ENCODE measurements at places on chromosomes 13 and 19. TPM values are rescaled to one million over a fixed set of nuclear protein-coding genes. Genes with fewer than 3 reads are reported as not detected.

Gene TUBA3C
- not detected for total RNA-seq

Gene CLEC11A
- total RNA-seq, result 34.4 TPM

GRCh38 chr13:80563439-80563838 is 222.5 kb upstream of the SPRY2 start:
- H3K4me3 ChIP-seq, result no peak overlapping the region
- no peak for DNase-seq
- H3K4me1 ChIP-seq, result peaks cover 14% of the 10 kb centered on the region

Gene TCF3
- total RNA-seq, result 248 TPM

Gene TNNT1
- 47.5 TPM for total RNA-seq

GRCh38 chr13:113622791-113623490 is 35.1 kb downstream of the ATP4B start:
- H3K27me3 ChIP-seq, result no peaks in the 10 kb centered on the region
- H3K4me3 ChIP-seq, result no peak overlapping the region
- peaks cover 13% of the 10 kb centered on the region for H3K4me1 ChIP-seq
- no peak overlapping the region for H3K27ac ChIP-seq
- no peak for DNase-seq

Gene ZNF534
- not detected for total RNA-seq

DNA sequence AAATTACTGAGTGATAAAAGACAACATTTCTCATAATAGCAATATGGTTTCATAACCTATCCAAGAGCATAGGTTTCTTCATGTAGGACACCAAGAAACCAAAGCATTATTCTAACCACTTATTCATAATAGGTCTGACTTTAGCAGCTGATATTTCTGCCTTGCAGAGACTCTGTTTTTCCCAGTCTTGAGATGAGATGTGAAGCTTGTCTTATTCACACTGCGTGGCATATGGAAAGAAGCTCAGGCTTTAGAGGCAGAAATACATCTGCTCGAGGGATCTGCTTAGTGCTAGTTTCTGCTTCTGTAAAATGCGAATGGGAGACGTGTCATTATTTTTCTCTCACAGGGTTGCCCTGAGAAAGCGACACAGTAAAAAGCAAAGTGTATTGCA is 232.0 kb upstream of the SPRY2 start:
- H3K27ac ChIP-seq, result no peak overlapping the region
- no peak overlapping the region for H3K4me3 ChIP-seq
- no peaks in the 10 kb centered on the region for H3K27me3 ChIP-seq
- DNase-seq, result no peak
- H3K4me1 ChIP-seq, result peaks cover 24% of the 10 kb centered on the region
- H3K36me3 ChIP-seq, result no peaks in the 10 kb centered on the region

GRCh38 chr13:50783066-50783465 is 60.4 kb downstream of the DLEU7 start:
- peaks cover 10% of the 10 kb centered on the region for H3K4me1 ChIP-seq
- peaks cover 25% of the 10 kb centered on the region for H3K27me3 ChIP-seq
- H3K4me3 ChIP-seq, result no peak overlapping the region
- H3K27ac ChIP-seq, result no peak overlapping the region

DNA sequence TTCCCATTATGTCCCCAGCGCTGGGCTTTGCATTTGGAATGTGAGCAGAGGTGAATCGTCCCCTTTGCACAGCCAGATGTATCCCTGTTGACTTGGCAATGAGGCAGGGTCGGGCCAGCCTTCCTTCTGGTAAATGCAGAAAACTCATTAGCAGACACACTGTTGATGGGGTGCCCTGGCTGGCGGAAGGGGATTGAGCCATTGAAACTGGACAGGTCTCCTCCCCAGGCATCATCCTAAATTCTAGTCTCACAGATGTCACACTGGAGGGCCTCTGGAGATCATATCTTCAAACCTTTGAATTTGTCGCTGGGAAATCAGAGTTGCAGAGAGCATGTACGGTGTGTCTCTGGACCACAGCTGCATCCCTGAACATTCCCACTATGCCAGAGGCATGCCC is 219.5 kb upstream of the TSHZ3 start:
- H3K27ac ChIP-seq, result no peak overlapping the region
- H3K27me3 ChIP-seq, result no peaks in the 10 kb centered on the region
- no peak for DNase-seq
- no peaks in the 10 kb centered on the region for H3K36me3 ChIP-seq
- peaks cover 23% of the 10 kb centered on the region for H3K4me1 ChIP-seq
- no peak overlapping the region for H3K4me3 ChIP-seq

Gene DAND5
- total RNA-seq, result 0.16 TPM

Gene ZNF208
- not detected for total RNA-seq

DNA sequence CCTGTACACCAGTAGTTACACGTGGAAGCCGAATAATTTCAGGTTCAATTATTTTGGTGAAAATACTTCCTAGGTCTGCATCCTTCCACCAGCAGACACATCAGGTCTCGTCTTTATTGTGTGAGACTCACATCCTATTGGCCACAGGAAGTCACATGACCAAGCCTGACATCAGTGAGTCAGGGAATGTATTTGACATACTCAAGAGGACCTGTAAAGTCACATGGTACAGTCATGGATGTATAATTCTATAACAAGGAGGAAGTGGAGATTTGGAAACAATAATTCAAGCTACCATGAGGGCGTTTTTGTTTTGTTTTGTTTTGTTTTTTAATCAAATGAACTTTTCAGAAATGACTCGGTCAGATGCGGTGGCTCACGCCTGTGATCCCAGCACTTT is 9.3 kb upstream of the HIF3A start:
- H3K27me3 ChIP-seq, result no peaks in the 10 kb centered on the region
- no peak overlapping the region for H3K27ac ChIP-seq
- H3K36me3 ChIP-seq, result no peaks in the 10 kb centered on the region
- DNase-seq, result no peak

DNA sequence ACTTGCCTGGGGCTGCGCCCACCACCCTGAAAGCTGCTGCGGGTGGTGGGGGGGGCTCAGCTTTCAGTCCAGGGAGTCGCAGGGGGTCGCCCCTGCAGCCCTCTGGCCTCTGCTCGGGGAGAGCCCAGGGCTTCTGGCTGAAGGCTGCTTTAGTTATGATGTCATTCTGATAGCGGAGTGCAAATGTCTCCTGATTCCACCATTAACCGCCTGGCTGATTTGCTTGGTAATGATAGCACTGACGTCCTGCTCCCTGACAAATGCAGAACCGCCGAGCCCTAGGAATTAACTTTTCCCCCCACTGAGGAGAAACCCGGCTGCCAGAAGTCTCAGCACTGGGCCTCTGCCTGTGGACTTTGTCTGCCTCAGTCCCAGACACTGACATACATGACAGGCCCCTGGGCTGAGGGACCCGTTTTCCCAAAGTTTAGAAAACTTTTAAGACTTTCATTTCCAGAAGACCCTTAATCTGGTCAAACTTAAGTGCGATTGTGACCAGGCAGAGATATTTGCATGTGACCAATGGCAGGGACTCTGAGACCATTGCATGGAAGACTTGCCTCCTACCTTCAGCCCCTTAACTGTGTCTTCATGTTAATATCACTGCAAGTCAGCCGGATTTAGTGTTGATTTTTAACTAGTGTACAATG is 142.5 kb upstream of the ZNF536 start:
- no peaks in the 10 kb centered on the region for H3K36me3 ChIP-seq
- H3K27ac ChIP-seq, result peak overlapping the region; percentile 30
- H3K4me1 ChIP-seq, result peaks cover 33% of the 10 kb centered on the region
- peak overlapping the region; percentile 76 for H3K4me3 ChIP-seq

- no peak overlapping the region for H3K4me3 ChIP-seq
- H3K27me3 ChIP-seq, result no peaks in the 10 kb centered on the region
- H3K27ac ChIP-seq, result no peak overlapping the region
These were observed 108.1 kb upstream of the SOX1 start for GRCh38 chr13:111958612-111959395.

Gene PLVAP
- 0.94 TPM for total RNA-seq

- peaks cover 3% of the 10 kb centered on the region for H3K27me3 ChIP-seq
- peaks cover 15% of the 10 kb centered on the region for H3K4me1 ChIP-seq
- no peak for DNase-seq
- peak overlapping the region; percentile 14 for H3K27ac ChIP-seq
- peak overlapping the region; percentile 43 for H3K4me3 ChIP-seq
- H3K36me3 ChIP-seq, result no peaks in the 10 kb centered on the region
These were observed 46.2 kb downstream of the DCT start for GRCh38 chr13:94433055-94433961.

GRCh38 chr19:46580247-46580646 is 20.9 kb upstream of the CALM3 start:
- no peak overlapping the region for H3K4me3 ChIP-seq
- DNase-seq, result no peak
- peaks cover 8% of the 10 kb centered on the region for H3K27me3 ChIP-seq
- H3K4me1 ChIP-seq, result no peaks in the 10 kb centered on the region

GRCh38 chr13:113321546-113321945 is 24.5 kb downstream of the LAMP1 start:
- H3K36me3 ChIP-seq, result peaks cover 36% of the 10 kb centered on the region
- H3K4me1 ChIP-seq, result no peaks in the 10 kb centered on the region
- no peaks in the 10 kb centered on the region for H3K27me3 ChIP-seq

DNA sequence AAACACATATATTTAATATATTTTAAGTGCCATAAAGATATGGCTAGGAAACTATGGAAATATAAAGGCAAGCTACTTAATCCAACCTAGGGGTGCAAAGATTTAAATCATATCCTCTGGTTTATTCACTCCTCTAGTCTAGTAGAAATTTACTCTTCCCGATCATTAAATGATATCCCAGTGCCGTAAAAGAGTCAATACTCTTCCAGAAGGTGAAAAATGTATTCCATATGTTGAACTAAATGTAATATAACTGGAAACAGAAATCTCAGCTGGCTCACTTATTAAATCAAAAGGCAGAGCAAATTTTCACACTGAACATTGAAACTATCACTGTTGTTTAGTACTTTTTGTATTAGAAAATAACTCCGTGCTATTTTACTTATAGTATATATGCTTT is 11.1 kb downstream of the MAB21L1 start:
- no peak overlapping the region for H3K27ac ChIP-seq
- H3K4me3 ChIP-seq, result no peak overlapping the region
- no peak for DNase-seq
- no peaks in the 10 kb centered on the region for H3K36me3 ChIP-seq
- H3K4me1 ChIP-seq, result peaks cover 11% of the 10 kb centered on the region
- peaks cover 22% of the 10 kb centered on the region for H3K27me3 ChIP-seq

Gene DCLK1
- total RNA-seq, result 23.1 TPM

- peak overlapping the region; percentile 83 for H3K27ac ChIP-seq
- H3K36me3 ChIP-seq, result no peaks in the 10 kb centered on the region
- no peak overlapping the region for H3K4me3 ChIP-seq
- H3K4me1 ChIP-seq, result peaks cover 56% of the 10 kb centered on the region
- no peaks in the 10 kb centered on the region for H3K27me3 ChIP-seq
- no peak for DNase-seq
These were observed 564.1 kb downstream of the EFNB2 start for GRCh38 chr13:105971312-105971711.

- DNase-seq, result no peak
- H3K4me1 ChIP-seq, result peaks cover 5% of the 10 kb centered on the region
- no peak overlapping the region for H3K4me3 ChIP-seq
- no peaks in the 10 kb centered on the region for H3K27me3 ChIP-seq
- no peak overlapping the region for H3K27ac ChIP-seq
These were observed 894.3 kb downstream of the DIAPH3 start for GRCh38 chr13:59269476-59269875.

DNA sequence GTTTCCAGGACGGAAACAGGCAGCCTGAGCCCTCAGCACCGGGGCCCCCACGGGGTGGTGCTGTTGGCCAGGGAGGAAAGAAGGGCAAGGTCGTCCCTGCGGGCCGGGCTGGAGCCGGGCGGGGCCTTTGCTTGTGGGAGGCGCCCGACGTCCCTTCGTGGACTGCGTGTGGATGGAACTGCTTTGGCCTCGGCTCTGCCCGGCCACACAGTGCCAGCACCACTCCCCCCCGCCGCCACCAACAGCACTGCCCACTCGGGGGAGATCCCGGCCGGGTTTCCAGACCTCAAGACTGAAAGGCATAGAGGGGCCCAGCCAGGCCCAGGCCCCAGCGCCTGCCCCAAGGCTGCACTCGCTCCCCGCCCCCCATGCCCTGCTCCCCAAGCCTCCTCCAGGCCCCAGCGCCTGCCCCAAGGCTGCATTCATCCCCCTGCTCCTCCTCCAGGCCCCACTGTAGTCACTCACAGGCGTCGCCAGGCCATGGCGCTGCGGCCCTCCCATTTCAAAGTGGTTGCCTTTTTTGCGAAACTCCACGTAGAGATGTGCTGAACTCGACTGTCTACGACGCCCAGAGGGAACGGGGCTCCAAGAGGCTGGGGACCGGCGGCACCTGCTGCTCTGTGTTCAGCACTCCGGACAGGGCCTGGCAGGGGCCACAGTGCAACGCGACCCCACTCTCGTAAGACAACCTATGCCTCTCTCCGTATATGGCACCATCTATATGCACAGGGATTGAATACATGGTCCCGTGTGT is 22.5 kb downstream of the C13orf46 start:
- H3K4me3 ChIP-seq, result no peak overlapping the region
- no peaks in the 10 kb centered on the region for H3K36me3 ChIP-seq
- no peak overlapping the region for H3K27ac ChIP-seq
- peaks cover 2% of the 10 kb centered on the region for H3K4me1 ChIP-seq

- H3K27me3 ChIP-seq, result peaks cover 3% of the 10 kb centered on the region
- DNase-seq, result no peak
- H3K4me3 ChIP-seq, result no peak overlapping the region
- peaks cover 8% of the 10 kb centered on the region for H3K36me3 ChIP-seq
- H3K4me1 ChIP-seq, result peaks cover 25% of the 10 kb centered on the region
- H3K27ac ChIP-seq, result no peak overlapping the region
These were observed 1.2 kb downstream of the PCDH9 start for GRCh38 chr13:67228916-67229315.

Gene PRR19
- total RNA-seq, result 2.0 TPM

Gene ZNF57
- 3.9 TPM for total RNA-seq

DNA sequence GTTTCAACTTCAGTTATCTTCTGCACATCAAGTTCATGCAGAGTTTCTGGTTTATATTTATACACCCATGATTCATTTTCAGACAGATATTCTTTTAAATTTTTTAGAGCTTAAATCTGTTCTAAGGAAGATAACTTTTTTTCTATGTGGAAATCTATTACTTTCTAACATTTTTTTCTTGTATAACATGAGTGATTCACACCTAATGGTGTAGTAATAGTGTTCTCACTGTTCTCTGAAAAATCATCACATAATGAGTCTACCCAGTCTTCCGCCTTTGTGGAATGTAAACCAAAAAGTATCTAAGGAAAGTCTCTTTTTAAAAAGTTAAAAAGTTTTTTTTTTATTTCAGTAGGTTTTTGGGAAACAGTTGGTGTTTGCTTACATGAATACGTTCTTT is 70.8 kb downstream of the FNDC3A start:
- H3K27ac ChIP-seq, result no peak overlapping the region
- H3K4me3 ChIP-seq, result no peak overlapping the region
- peaks cover 11% of the 10 kb centered on the region for H3K4me1 ChIP-seq
- DNase-seq, result no peak

Gene ERICH6B
- total RNA-seq, result not detected

Gene COG3
- total RNA-seq, result 38.3 TPM

GRCh38 chr19:23075031-23075733 is 41.6 kb upstream of the ZNF730 start:
- DNase-seq, result peak; percentile 49
- peaks cover 22% of the 10 kb centered on the region for H3K4me1 ChIP-seq
- peaks cover 5% of the 10 kb centered on the region for H3K36me3 ChIP-seq
- peak overlapping the region; percentile 88 for H3K27ac ChIP-seq
- H3K4me3 ChIP-seq, result peak overlapping the region; percentile 93
